ENCODE measurements at places on chromosomes 5 and 9. TPM values are rescaled to one million over a fixed set of nuclear protein-coding genes. Genes with fewer than 3 reads are reported as not detected.

LRRC26 gene
- total RNA-seq = not detected

SVEP1 gene
- total RNA-seq = 43.0 TPM

PTPDC1 gene
- 17.0 TPM for total RNA-seq

GAS1 gene
- total RNA-seq = 107 TPM

CLPTM1L gene
- 139 TPM for total RNA-seq

ANKRD31 gene
- 0.29 TPM for total RNA-seq

IFNA13 gene
- total RNA-seq = not detected

GRXCR2 gene
- not detected for total RNA-seq

TNC gene
- 611 TPM for total RNA-seq

ACSL6 gene
- total RNA-seq = not detected

HRCT1 gene
- 1.8 TPM for total RNA-seq

ANXA2R gene
- total RNA-seq = 3.5 TPM

CYSRT1 gene
- 1.1 TPM for total RNA-seq

FOXI1 gene
- not detected for total RNA-seq

ADAMTS12 gene
- 8.3 TPM for total RNA-seq

DMRT1 gene
- not detected for total RNA-seq

DNA sequence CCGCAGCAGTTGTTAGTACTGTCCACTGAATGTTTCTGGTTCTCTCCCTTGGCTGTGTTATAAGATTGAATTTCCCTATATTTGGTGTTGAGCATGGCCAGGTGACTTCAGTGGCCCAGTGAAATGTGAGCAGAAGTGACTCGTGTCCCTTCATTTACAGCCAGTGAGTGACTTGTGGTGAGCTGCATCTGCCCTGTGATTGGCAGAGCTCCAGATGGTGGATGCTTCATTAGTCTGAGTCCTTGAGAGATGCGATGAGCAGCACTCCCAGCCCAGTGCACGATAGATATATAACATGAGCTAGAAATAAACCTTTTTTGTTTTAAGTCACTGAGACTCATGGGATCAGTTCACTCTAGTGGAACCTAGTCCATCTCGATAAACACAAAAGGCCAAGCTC, 19.3 kb downstream of the PCSK5 start:
- DNase-seq = no peak

DNA sequence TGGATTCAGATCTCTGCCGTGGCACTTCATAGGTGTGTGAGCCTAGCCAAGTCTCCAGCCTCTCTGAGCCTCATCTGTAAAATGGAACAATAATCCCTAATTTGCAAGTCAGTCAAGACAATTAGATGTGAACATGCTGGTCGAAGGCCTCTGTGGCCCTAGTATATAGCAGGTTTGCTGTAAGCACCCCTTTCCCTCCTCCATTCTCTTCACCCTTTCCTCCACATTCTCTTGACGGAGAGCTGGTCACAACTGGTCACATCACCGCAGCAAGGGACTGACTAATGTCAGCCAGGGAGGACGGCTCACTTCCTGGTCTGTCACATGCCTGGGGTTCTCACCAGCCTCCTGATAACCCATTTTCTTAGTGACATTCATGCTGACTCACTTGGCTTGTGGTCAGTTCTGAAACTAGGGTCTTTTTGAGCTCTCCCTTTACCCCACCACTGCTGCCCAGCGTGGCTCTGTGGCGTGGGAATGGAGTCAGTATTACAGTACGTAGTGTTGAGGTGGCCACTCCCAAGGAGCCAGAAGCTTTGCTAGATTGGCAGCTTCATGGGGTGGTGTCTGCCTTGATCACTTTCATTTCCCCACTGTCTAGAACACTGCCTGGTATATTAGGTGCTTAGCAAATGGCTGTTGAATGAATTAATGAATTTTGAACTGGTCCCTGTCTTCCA, 47.8 kb downstream of the ERGIC1 start:
- peak; percentile 83 for DNase-seq

- peak; percentile 72 for DNase-seq
Observed at GRCh38 chr5:179127136-179128040, 67.2 kb downstream of the ZNF354C start.

GRCh38 chr5:120372899-120373298, 91.2 kb upstream of the PRR16 start:
- no peak for DNase-seq

DNA sequence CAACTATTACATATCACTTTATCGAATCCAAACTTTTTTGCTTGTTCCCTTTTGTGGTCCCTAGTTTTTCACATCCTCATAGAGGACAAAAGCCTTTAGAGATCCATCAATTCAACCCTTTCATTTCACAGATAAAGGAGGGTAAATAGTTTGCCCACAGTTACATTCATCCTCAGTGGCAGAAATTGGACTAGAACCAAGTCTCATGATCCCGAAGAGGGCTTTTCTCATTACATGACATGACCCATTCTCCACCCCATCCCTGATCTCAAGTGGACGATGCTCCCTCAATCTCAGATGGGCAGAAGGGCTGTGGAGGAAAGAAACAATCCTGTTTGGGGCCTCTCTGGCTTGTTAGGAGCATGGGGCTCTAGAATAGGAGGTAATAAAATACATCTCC, 23.1 kb downstream of the TICAM2 start:
- DNase-seq = no peak

DNA sequence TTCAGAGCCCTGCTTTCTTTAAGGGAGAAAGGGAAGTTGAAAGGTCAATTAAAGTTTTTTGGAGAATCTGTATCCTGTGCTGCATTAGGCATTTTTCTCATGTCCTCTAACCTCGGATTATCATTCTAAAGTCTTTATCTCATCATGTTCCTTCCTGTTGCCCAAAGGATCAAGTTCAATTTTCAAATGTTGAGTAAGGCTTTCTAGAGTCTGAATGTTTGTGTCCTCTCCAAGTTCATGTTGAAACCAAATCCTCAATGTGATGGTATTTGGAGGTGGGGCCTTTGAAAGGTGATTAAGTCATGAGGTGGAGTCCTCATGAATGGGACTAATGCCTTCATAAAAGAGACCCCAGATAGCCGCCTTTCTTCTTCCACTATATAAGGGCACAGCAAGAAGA, 20.2 kb upstream of the TNC start:
- no peak for DNase-seq

DNA sequence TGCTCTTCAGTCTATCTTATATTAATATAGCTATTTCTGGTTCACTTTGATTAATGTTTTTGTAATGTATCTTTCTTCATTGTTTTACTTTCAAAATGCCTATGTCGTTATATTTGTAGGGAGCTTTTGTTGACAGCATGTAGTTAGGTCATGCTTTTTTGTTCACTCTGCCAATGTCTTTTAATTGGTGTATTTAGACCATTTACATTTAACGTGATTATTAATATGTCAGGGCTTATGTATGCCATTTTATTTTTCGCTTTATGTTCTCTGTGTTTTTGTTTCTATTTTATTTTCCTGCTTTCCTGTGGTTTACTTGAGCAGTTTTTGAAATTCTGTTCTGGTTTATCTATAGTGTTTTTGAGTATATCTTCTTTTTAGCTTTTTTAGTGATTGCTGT, 10.8 kb downstream of the GARIN3 start:
- DNase-seq = no peak

GRCh38 chr9:116072046-116072445, 81.5 kb upstream of the PAPPA start:
- DNase-seq = no peak

GRCh38 chr5:5191906-5192305, 51.8 kb downstream of the ADAMTS16 start:
- DNase-seq = no peak

DNA sequence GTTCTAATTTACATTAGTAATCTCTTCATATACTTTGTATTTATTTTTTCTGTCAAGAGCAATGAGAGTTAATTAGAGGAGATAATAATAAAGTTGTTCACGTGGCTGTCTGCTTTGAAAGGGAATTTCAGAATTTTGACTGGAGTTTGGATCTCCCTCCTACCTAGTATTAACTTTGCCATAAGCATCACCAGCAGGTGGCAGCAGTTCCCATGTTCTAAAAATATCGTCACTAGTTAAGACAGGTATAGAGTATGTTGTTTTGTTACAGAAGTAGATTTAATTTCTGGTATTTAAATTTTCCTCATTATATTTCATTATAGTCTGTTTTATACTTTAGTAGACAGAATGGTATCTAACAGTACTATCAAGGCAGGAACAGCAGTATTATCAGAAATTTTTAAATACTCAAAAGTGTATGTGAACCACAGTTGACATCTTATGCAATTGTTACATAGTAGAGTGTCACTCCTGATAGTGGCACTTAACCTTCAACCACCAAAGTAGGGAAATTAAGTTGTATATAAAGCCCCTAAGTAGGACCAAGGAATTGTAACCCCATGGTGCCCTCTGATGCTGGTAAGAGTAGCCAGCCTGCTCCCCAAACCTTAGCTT, 20.4 kb downstream of the GNPDA1 start:
- no peak for DNase-seq

GRCh38 chr5:14166437-14166836, 23.3 kb downstream of the TRIO start:
- no peak for DNase-seq

DNA sequence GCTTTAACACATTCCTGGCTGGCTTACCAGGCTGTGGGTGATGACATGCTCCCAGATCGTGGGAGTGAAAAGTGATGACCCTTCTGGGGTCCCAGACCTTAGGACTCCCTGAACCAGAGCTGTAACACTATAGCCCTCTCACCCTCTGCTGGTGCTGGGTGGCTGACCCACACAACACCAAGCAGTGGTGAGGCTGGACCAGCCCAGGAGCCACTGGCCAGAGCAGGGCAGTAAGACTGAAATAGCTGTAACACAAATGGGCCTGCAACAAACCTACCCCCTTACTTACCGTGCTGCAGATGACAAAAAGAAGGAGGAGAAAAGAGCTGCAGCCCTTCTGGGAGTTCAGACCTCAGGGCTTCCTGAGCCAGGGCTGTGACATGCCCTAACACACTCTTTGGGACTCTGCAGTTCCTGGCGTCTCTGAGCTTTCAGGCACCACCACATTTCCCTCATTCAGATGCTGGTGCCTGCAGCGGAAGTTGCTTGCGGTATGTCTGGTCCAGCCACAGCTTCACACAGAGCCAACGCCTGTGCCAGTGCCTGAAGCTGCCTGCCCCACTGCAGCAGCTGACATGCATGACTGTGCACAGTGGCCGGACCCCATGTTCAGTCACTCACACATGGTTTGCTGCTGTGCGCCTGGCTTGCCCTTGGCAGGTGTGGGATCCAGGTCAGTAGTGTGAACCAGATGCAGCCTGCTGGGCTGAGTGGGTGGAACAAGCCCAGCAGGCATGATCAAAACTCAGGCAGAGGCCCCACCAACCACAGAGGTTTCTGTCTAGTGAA, 1247.4 kb downstream of the EFNA5 start:
- DNase-seq = no peak

DNA sequence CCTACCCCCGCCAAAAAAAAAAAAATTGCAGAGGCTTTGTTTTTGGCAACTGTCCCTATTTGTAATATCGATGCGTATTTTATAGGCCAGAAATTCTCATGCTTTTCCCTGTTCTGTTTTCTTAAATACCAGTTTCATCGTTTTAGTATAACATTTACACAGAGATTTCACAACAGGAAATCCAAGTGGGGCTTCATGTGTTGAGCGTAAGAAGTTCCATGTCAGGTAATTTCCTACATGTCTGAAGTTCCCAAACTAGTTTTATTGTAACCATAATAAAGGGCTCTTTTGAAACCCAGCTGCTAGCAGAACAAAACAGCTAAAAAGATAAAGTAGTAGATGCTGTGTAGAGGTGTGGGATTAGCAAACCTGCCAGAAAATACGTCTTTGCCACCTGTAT, 4.2 kb downstream of the SMC5 start:
- DNase-seq = no peak

DNA sequence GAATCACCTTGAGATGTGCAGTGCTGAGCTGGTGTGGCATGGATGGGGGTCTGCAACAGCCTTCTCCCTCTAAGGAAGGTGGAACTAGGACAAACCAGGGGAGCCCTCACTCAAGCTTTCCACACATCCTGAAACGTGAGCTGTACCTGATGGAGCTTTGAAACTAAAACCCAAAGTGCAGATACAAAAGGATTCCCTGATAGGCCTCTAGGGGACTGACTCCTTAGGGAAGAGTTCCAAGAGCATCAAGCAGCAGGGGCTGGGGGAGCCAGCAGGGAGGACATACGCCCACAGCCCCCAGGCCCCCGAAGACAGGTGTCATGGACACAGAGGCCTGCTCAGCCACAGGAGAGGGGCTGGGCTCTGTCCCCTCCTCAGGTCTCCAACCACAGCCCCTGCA, 17.7 kb downstream of the ARHGEF37 start:
- DNase-seq = no peak

DNA sequence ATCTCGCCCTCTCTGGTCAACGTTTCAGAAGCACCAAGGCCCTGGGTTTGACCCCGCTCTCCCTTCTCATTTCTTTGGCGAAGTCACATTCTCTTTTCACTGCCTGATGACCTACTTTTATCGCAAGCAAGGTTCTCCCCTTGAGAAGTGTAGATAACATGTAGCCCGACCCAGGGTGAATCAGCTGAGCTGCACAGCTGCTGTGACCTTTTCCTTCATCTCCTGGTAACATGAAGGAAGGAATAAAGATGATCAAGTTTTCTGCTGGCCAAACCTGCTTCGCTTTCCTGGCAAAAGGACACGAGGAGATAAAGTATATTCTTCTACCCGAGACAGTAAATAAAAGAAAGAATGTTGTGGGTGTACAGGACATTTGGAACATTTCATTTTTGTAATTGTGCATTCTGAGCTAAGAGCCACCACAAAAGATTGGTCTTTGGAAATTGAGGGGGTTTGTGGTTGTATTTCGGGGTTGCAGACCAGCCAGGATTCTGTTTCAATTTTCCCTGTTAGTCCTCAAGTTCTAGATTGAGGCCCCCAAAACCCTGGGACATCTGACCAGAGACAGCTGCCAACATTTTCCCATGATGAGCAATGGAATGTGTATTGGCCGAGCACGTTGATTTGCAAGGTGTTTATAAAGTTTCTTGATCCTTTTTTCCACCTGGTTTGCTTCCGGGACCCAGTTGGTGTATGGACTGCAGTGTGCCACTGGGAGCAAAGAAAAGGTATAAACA, 155.1 kb upstream of the ZNF462 start:
- DNase-seq = no peak

DNA sequence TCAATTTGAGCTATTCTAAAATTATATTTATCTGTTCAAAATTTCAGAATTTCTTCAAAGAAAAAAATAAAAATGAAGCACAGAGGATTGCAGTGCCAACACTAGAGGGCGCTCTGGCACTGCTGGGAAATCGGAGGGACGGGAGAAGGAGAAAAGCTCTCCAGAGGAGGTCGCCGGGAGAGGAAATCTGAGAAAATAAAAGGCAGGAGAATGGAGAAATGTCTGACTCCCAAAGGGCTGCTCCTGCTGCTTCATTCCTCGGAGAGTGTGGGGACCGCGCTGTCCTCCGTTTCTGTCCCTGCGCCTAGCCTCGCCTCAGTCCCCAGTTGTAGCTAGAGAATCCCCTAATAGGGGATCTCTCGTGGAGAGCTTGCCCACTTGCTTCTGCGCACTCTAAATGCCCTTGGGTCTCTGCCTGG, 40.0 kb upstream of the ARSB start:
- DNase-seq = peak; percentile 52

GRCh38 chr5:127848098-127848497, 144.9 kb downstream of the CCDC192 start:
- DNase-seq = no peak

Measured in osteoblast (primary cell).